Stimulated activated CD4-positive, alpha-beta T cell treated with anti-CD3 and anti-CD28 coated beads, TNF-alpha, amount 100 ng/mL, for 1 hour (primary cell): ENCODE measurements at places on chromosomes 12 and 14.
A peak's percentile ranks its signal among the peaks of the same experiment; 100 is the strongest.

DNA sequence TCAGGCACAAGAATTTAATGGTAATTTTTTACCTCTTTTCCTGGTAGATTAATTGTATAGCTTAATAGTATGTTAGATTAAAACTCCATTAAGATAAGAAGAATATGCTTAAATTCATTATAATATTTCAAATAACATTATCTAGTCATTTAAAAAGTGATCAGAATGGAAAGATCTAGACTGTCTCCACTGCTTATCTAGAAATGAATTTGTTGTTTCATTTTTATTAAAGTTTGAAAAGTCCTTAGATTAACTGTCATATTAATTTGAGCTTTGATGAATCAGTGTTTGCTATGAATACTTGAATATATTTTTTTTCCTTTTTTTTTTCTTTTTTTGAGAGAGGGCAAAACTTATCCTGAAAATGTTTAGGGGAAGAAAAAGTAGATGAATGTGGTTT, 236.6 kb upstream of the NPAS3 start:
- no peak for DNase-seq

DNA sequence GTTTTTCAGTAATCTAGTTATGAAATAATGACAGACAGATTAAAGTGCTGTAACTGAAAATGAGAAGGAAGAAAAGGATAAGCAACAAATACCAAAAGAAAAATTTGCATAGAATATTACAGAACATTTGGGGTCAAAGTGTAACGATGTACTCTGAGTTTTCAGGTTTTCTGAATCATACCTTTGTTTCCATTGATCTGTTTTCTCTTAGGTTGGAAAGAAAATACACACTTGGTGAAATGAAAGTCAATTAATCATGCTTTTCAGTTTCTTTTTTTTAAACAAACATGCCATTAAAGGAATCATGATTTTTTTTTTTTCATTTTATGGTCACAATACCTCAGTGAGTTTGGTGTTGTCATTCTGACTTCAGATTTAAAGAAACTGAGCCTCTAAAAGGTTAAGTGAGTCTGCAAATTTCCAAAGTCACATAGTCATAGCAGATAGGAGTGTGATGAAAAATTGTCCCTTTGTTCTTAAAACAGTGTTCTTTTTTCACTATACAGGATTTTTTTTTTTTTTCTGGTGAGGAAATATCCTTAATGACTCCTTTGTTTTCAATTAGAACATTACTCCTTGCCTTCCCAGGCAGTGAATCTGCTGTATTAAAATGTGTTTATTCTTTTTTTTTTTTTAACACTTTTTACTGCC, 35.9 kb upstream of the PZP start:
- no peak for DNase-seq

- no peak for DNase-seq
These were observed 1200.2 kb downstream of the LRFN5 start for GRCh38 chr14:42806909-42807315.

- DNase-seq, result no peak
These were observed 1.4 kb upstream of the CDCA4 start for GRCh38 chr14:105022276-105022670.

GRCh38 chr12:99232324-99232723, 415.2 kb upstream of the GARIN6 start:
- no peak for DNase-seq

DNA sequence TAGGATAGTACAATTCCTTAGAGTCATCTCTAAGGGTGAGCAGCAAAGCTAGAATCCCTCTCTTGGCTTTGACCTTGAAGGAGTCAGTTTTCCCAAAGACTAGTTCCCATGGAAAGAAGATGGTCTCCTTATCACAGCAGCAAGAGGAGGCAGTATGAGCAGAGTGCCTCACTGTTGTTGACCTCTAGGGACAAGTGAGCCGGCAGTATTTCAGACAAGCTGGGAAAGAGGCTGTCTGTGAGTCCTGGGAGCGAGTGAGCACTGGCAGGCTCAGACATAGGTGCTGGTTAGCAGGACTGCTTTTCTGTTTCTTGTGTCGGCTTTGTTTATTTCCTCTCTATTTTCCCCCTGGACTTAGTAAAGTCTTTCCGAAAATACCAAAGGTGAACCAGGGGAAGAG, 60.7 kb downstream of the NTF3 start:
- no peak for DNase-seq

- DNase-seq, result no peak
These were observed 1.1 kb upstream of the SP1 start for GRCh38 chr12:53378724-53379388.

DNA sequence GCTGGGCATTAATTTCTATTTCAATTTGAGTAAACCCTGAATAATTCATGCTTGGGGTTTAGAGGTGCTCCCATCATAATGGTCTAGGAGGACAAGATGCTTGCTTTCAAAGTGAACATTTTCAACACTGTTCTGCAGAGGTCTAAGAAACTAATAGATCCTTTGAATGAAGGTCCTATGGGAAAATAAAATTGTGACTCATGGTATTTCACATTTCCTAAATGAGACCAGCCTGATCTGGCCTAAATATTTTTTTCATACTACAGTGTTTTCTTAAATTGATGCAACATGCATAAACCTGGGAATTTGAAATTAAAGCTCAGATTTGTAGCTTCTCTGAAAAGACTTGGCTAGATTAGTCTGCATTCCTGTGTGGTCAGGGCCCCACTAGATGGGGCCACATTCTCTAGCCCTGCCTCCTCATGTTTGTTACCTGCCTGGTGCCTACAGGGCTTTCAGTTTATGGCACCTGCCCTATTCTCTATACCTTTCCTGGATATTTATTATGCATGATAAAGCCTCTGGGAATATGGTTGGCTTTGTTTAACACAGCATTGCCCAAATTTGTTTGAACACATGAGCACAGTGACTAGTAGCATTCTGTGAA, 112.7 kb downstream of the METTL25 start:
- DNase-seq, result no peak

DNA sequence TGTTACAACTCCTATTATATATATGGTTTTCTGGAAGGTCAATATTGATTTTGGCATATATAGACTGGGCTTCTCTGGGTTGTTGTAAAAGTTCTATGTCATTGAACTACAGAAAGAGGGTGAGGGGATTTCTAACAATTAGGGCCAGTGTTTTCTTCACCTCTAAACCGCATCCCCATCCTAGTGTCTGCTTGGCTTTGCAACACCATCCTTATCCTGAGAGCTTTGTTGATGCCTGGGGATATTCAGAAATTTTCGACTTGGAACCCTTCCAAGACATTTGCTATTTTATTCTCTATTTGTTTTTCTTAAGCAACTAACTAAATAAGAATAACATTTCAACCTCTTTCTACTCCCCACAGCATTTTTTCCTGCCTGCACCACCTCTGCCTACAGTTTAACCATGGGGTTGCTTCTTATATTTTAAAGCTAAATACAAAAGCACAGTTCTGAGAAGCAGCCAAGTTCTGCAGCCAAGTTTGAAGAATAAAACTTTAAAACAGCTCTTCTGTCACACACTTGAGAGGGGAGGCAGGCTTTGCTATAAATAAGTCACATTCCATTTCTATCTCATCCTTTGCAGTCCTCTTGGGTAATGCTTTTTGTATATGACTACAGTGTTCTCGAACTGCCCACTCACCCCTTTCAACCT, 53.4 kb downstream of the RGS6 start:
- no peak for DNase-seq

- DNase-seq, result peak; percentile 58
These were observed at the start of gene OAS2 for GRCh38 chr12:112978163-112979040. Gene OAS2, plus strand, starts transcription at chr12:112978519. Its CDS starts 90 bp downstream, at chr12:112978609.

GRCh38 chr14:76012354-76012753, 26.8 kb downstream of the IFT43 start:
- DNase-seq, result no peak

GRCh38 chr14:68473794-68474193, 319.1 kb downstream of the ZFP36L1 start:
- DNase-seq, result no peak

DNA sequence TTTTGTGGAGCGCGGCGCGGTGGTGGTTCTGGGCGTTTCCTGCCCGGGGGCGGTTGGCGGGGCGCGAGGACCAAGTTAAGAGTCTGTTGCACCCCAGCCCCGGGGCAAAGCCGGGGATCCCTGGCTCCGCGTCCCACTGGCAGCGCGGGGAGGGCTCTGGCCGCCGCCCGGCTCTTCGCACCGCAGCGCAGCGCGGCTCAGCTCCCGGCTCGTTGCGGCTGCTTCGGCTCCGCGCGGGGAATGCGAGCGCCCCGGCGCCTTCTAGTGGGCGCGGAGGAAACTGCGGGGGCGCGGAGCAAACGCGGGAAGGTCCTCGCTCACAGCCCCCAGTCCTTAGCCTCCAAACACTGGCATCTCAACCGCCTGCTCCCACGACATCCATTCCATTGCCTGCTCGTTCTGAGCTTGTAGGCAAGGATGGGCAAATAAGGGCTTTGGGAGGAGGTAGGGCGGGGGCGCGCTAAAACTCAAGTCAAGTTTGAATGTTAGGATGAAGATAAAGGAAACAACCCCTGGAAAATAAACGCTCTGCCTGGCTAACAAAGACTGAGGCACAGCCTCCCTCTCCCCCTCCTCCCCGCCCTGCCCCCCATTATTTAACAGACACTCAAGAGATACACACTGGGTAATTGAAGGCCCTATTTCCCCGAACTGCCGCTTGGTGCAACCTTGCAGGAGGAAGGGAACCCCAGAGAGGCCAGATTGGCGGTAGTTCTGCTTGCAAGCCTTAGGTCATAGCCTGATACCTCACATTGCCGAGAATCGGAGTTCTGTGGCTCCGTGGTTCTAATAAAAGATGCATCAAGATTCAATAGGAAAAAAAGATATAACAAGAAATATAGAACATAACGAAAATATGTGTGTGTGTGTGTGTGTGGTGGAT, at the start of gene B4GALNT1:
Gene B4GALNT1, minus strand, starts transcription at position 244 of the 883 bp plus-strand sequence. CDS start 1,069 bp downstream, outside the sequence.
- DNase-seq, result peak; percentile 60

- DNase-seq, result no peak
These were observed 21.5 kb downstream of the PPTC7 start for GRCh38 chr12:110561471-110562201.

DNA sequence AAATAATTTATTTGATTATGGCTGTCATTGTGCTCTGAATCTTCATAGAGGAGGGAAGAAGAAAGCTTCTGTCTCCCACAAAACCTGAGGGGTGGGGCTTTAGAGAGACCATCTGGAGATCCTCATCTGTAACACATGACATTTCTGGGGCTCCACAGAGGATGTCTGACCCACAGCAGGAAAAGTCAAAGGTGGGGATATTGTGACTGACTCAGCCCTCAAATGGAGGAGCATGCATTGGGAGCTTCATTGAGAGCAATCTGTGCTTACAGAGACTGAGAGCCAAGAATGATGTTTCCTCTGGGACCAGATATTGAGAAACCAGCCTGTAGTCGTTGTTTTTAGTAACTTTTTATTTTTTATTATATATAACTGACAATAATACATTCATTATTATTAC, 158.7 kb downstream of the SYT1 start:
- no peak for DNase-seq

GRCh38 chr12:12725086-12725955, 8.2 kb downstream of the CDKN1B start:
- DNase-seq, result peak; percentile 84

DNA sequence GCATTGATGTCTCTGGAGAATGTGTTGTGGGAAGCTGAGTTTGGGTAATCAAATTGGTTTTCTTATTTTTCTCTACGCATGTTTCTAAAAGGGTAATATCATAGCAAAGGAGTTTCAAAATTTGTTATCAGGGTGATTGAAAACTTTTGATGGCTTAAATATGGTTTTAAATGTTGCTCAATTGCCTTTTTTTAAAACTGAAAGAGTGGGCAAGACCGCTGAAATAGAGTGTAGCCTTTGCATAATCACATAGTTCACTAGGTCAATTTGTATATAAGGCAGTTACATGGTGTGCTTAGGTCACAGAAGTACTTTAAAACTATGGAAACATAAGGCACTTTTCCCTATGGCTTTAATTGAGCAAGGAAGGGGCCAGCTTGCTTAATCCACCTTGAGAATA, 167.4 kb downstream of the SNAPC1 start:
- DNase-seq, result no peak

DNA sequence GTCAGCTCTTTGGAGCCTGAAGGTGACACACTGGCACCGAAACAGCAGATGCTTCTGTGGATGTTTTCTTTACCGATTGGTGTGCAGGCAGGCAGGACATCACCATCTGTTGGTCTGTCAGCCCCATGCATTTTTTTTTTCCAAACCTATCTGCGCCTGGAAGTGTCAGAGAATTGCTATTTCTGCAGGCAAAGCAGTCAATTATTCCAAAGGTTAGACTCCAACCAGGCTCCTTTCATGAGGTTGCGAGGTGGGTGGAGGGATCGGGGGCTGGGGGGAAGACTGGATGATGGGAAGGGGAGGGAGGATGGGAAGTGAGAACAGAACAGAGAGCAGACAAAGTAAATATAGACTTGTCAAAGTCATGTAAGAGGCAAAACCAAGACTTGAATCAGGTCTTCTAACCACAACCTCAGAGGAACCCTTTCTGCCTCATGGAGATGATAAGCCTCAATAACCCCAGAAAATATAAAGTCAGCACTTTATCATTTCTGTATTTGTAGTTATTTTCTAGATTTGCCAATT, 117.7 kb downstream of the OTOGL start:
- DNase-seq, result no peak

- no peak for DNase-seq
These were observed 16.9 kb downstream of the OR6S1 start for GRCh38 chr14:20624495-20625070.

- DNase-seq, result no peak
These were observed 242.3 kb downstream of the CCER1 start for GRCh38 chr12:90712671-90713070.
